ENCODE measurements at places on chromosomes 4 and X. TPM values are rescaled to one million over a fixed set of nuclear protein-coding genes. Genes with fewer than 3 reads are reported as not detected.

Gene GPRIN3
- polyA plus RNA-seq: 0.16 TPM

Gene XAGE1A
- polyA plus RNA-seq: not detected

Gene CITED1
- 2.3 TPM for polyA plus RNA-seq

Gene MAGEA11
- polyA plus RNA-seq: not detected

Gene PDCL2
- polyA plus RNA-seq: not detected
